ENCODE measurements at places on chromosomes 5 and 9. TPM values are rescaled to one million over a fixed set of nuclear protein-coding genes. Genes with fewer than 3 reads are reported as not detected.

Gene MGAT4B
- total RNA-seq: 89.0 TPM

Gene PCDHA9
- 3.3 TPM for total RNA-seq

Gene SV2C
- total RNA-seq: not detected

Gene KCTD16
- 4.3 TPM for total RNA-seq

DNA sequence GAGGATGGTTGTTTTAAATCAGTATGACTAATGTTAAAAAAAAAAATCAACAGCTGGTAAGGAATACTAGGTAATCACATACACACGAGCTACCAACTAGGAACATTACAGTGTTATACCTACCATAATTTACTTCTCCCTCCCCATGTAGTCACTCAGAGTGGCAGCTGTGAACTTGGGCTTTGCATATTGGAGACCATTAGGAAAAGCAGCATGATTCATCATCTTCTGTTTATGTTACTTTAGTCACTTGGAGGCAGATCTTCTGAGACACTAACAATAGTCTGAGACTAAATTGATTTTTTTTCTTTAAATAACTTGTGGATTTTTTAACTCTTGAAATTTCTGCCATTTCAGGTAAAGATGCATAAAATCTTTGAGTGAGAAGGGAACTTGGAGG lies 141.5 kb upstream of the NR4A3 start:
- DNase-seq: no peak

DNA sequence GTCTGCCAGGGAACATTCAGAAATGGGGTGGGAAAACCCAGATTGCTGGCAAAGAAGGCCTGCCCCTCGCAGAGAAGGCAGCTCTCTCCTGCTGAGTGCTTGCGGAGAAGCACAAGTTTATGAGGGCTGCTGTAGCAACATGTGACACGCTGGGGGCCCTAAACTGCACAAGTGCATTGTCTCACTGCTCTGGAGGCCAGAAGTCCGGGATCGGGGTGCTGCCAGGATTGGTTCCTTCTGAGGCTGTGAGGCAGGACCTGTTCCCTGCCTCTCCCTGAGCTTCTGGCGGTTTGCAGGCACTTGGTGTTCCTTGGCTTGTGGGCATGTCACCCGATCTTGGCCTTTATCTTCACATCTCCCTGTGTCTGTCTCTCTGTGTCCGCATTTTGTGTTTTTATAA lies 75.6 kb upstream of the NEURL1B start:
- no peak for DNase-seq

GRCh38 chr5:179716286-179716685 lies 16.3 kb upstream of the MAML1 start:
- no peak for DNase-seq

DNA sequence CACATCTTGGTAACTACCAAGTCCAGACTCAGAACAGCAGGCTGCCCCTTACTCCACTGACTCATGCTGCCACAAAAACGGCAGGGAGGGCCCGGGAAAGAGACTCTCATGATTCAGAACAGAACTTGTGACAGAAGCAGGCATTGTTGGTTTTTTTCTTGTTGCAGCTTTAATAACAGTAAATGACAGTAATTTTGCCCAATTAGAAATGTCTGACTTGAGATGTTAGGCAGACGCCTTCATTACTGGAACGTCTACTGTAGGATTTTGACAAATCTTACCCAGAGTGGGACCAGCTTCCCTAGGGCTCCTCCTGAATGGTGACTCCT lies 77.9 kb downstream of the SEMA5A start:
- no peak for DNase-seq

GRCh38 chr5:41414598-41414997 lies 95.8 kb downstream of the PLCXD3 start:
- peak; percentile 40 for DNase-seq

DNA sequence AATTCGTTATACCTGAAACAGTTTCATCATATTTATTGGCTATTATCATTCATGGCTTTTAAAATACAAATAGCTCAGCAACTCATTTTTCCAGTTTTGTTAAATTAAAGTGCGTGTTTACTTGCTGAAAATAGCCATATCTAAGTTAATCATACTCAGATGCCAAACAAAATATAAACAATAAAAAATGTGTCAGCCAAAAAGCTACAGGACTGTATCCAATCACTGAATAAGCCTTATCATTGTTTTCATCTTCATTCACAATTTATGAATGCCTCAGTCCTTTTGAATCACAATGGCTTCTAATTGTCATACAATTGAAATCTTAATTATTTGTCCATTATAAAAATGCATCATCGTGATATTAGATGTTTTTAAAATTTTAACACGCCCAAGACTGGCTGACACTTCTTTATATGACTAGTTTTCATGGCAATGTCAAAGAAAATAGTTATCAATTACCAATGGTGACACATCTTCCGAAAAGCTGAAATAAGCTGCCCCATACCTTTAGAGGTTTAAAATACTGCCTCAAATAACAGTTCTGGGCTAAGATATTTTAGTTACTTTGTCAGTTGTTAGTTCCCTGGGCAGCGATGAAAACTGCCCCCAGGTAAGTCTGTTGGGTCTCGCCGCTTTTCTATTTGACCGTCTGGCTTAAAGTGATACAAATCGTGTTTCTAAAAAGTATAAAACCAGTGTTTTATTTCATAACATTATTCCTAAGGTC lies 1.8 kb downstream of the NFIB start:
- DNase-seq: no peak

DNA sequence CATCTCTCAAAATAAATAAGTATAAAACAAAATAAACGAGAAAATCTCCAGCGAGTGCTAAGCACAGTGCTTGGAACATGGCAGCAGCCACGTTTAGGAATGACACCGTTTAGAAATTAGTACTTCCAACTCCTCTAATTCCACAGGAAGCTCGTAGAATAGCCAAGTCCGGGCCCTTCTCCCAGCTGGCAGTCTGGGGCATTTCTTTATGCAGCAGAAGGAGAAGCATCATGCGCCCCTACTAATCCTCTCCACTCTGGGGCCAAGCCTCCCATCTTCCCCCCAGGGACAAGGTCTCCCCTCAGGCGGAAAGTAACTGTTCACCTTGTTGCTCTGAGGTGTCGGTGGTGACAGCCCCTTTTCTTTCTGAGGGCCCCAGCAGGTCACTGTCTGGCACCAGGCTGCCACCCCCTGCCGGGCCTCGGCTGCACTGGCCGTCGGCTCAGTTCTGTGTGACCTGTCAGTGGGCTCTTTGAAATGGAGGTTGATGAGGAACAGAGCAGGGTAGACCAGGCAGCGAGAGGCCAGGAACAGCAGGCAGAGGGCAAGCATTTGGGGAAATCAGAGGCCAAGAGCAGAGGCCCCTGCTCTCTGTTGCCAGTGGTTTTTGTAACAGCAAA lies 113.5 kb upstream of the WWC1 start:
- no peak for DNase-seq

GRCh38 chr9:136602193-136602885 lies 56.5 kb upstream of the NOTCH1 start:
- no peak for DNase-seq

GRCh38 chr9:128080206-128080605 lies 12.2 kb downstream of the SLC25A25 start:
- no peak for DNase-seq

GRCh38 chr5:154258531-154259217 lies 68.1 kb downstream of the GALNT10 start:
- no peak for DNase-seq

- no peak for DNase-seq
These were observed 144.0 kb upstream of the ZNF462 start for GRCh38 chr9:106718936-106719335.

DNA sequence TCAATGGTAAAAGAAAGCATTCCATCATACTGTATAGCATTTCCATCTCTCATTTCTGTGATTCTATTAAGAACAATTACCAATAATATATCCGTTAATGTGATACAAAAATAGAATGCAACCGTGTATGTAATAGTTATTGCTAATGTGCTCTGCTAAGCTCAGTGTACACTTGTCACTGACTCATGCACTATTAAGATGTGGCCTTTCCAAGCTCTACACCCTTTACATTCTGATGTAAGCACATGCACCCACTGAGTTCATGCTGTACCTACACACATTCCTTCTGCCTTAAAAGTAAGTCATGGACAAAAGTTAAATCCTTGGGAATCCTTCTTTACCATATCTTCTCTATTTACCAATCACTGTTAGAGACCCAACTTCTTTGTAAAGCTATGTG lies 319.1 kb downstream of the ZSWIM6 start:
- no peak for DNase-seq
